ENCODE measurements at places on chromosomes 3 and 15.

- DNase-seq, result no peak
Measured at GRCh38 chr15:65927545-65927944, 58.3 kb downstream of the RAB11A start.

DNA sequence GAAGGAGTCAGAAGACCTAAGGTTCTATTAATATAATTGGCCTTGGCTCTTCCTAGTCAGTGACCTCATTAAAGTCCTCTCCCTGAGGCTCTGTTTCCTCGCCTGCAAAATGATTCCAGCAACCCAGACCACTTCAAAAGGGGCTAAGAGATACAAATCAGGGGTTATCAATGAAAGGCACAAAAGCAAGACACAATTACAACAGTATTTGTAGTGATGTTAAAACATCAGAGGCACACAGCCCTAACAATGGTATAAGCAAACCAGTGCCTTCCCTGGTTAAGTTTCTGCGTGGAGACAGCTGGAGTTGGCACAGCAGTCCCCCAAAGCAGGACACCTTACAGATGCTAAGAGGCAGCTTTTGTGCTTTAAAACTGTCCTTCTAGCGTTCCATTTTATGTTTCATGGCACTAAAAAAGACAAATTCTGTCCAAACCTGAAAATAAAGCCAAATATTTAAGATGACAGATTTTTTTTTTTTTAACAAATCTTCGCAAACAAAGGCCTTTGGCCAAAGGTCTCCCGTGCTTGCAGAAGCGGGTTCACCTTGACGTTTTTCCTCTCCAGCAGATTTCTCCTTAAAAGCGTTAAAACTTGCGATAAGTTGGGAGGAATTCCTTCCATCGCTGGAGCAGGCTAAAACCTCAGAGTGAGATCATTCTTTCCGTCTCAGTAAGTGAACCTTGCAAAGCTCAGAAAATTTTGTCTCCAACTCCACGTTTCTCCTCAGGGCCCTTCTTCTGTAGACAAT is 999 bp downstream of the ZNF280D start:
- no peak for DNase-seq

DNA sequence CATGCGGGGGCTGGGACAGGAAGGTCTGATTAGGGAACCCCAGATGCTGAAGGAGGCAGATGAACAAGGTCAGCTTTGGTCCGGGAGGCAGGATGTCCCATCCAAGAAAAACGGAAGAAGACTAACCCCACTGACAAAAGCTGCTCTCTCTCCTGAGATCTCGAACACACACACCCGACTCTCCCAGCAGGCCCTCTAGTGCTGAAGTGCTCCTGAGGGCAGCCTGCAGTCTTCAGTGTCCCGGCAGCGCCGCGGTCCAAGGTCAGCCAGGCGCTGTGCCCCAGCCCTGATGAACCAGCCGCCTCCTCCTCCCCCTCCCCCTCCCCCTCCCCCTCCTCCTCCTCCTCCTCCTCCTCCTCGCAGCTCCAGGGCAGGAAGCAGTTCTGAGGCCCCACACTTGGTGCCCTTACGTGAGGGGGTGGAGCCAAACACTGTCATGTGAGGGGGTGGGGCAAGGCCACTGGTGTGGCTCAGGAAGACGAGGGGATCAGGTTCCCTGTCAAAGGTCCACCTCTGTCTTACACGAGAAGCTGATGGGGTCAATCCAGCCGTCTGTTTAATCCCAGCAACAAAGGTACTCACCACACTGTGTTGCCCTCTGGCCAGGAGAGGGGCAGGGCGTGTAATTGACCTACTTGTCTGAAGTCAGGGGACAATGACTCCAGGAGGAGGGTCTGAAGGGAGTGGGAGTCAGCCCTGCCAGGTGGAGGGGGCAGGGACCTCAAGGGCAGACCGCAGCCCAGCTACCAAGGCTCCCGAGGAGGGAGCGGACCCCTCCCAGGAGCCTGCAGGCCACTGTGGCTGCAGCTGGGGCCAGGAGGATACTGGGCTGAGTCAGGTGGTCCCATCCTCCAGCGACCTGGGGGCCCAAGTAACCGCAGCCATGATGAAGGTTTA is 34.3 kb downstream of the PRR23E start:
- DNase-seq, result no peak

DNA sequence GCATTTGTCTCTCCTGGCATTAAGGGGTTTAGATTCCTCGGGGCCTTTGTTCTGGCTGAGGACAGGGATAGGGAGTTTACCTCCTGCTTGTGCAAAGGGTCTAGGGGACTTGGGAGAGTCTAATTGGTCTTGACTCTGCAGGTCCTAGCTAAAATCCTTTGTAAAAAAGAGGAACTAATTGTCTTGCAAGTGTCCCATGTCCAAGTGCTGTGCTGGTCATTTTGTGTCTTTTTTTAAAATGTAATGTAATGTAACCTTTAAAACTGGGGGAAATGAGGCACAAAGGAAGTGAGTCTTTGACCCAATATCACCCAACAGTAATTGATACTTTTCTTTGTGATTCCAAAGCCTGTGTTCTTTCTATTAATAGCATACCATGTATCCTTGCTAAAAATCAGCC is 14.9 kb upstream of the C3orf80 start:
- no peak for DNase-seq

DNA sequence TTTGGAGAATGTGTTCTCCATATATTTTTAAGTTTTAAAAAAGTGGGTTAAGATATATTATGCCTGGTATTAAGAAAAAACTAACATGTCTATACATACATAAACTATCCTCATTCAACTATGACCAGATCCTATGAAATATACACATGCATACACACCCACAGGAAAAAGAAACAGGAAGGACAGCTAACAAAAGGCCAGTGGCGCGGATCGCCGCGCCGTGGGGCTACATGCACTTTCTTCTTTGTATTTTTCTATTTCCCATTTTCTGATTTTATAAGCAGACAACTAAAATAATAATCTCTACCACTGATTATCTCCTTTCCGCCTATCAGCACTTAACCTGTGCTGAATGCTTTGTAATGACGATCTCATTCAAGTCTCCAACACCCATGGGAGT is 160.1 kb downstream of the OR4M2 start:
- DNase-seq, result no peak

- no peak for DNase-seq
Measured at GRCh38 chr3:18098960-18099587, 326.1 kb downstream of the SATB1 start.

GRCh38 chr15:66098022-66098363 is 155.6 kb downstream of the MEGF11 start:
- no peak for DNase-seq

DNA sequence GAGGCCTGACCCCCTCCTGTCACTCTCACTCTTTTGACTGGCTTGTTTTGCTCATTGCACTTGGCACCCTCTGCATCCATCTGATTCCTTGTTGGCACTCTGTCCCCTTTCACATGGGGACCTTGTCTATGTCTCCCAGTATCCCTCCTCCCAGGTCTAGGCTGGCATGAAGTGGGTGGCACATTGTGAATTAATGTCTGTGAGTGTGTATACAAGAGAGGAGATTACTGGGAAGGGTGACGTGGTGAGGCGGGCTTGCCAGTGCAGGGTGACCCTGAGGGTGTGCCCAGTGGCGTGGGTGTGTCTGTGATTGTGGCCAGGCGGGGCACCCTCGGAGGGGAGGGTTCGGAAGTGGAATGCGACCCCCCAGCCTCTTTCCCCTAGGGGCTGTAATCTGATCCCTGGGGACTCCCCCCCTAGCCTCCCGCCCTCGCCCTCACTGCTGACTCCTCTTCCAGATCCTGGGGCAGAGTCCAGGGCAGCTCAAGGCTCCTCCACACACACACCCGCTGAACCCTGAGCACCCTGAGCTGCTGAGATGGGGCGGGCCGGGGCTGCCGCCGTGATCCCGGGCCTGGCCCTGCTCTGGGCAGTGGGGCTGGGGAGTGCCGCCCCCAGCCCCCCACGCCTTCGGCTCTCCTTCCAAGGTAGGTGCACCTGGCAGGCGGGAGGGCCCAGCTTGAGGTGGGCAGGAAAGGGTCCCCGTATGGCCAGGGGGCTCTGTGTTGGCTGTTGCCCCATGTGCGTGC is at the start of gene SEMA3B:
Gene SEMA3B (plus strand): TSS at position 445 of the 749 bp plus-strand sequence. CDS start 94 bp downstream, at position 539.
- DNase-seq, result no peak

- DNase-seq, result peak; percentile 3
Measured at GRCh38 chr3:377158-377561, 180.6 kb downstream of the CHL1 start.

DNA sequence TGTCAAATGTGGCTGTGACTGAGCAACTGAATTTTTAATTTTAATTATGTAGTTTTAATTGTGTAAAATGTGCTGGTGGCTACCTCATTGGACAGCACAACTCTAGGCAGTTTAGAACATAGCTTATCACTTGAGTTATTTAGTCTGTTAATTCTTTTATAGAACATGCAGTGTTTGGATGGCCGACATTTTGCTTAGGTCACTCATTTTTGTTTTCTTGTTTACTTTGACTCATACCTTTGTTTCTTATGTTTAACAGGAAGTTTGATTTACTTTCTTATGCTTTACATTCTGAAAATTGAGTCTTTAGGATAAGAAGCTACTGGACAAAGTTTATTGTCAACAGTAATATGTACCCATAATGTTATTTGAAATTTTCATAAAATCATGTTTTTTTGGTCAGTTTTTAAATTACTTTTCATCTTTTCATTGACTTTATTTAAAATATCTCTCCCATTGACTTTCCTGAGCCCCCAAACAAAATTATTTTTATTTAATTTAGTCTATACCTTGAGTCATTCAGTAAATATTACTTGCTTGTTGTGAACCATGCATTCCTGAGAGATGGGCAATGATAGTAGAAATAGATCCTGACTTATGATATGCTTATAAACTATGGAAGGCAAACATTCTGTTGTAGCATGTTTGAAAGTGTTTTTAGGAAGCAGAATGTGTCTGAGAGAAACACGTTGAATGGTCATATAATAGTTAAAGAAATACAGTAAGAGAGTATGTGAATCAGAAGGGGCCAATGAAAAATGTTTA is 60.6 kb downstream of the TCF12 start:
- no peak for DNase-seq

GRCh38 chr3:156492801-156493261 is 62.1 kb downstream of the SSR3 start:
- DNase-seq, result no peak

DNA sequence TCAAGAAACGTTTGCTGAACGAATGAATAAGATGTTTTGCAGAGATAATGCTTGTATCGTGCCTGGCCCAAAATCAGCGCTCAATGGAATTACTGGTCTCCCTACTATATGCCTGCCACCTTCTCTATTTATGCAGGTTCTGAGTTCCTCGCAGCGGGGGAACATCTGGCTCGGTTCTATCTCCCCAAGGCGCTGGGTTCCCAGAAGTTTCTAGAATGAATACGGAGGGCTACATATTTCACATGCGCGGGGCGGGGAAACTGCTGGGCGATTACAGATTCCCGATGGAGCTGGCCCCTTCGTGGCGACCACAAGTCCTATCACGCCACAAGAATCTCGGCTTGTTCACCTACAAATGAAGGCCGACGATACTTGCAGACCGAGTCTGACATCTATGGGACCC is 411 bp upstream of the EIF2B5 start:
- DNase-seq, result no peak

GRCh38 chr3:136195258-136196063 is 674 bp downstream of the MSL2 start:
- peak; percentile 64 for DNase-seq

DNA sequence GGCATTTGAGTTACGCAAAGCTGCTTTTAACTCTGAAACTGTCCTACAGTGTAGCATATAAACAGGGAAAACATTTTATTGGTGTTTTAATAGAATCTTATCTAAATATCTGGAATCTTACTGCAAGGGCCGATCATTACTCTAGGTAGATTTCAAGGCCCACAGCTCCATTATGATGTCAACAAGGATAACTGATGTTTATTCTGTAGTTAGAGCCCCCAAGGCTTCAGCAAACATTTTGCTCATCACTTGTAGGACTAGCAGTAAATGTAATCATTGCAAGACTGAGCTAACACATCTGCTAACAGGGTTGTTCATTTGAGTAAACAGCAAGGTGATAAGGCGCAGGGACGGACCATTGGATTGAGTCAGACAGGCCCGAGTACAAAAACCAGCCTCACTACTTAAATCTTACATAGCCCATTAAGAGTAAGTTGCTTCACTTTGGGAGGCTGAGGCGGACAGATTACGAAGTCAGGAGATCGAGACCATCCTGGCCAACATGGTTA is 332.5 kb upstream of the TPRG1 start:
- DNase-seq, result no peak

GRCh38 chr3:146747928-146748327 is 142.8 kb upstream of the PLSCR5 start:
- peak; percentile 9 for DNase-seq

DNA sequence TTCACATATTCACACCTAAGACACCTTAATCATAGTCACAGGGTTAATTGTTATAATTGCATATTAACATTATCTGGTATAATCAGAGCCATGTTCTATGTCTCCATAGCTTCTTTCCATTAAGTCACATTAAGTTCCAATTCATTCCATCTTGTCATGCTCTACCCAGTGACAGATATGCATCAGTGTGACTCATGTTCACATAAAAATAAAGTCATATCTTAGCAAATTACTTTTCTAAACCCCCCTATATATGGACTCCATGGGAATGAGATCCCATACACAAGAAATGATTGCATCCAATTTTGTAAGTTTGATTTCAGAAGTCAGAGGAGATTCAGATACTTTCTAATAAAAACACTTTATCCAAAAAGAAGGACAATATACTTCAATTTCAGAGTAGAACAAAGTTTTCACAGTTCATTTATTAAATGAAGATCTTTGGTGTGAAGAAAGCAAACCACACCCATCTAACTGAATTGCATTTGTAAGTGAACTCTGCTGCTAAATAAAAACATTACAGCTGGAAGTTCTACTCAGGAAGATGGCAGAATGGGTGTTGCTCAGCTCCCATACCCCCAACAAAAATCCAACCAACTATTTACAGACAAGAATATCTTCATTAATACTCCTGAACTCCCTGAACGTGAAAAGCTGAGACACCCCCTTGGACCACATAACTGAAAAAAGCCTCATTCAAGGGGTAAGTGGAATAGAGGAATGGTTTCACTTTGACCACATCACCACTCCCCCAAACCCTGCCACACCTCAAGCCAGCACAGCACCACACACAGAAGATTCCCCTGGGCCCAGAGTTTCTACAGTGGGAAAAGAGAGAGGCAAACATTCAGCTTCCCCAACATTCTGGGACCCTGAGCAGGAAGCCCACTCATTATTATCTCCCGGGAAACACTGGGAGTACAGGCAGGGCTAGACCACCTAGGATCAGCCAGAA is 27.6 kb downstream of the THBS1 start:
- no peak for DNase-seq

GRCh38 chr15:95196176-95196915 is 965.0 kb downstream of the MCTP2 start:
- DNase-seq, result no peak

- DNase-seq, result no peak
Measured at GRCh38 chr3:43155464-43156121, 49.7 kb upstream of the POMGNT2 start.

- DNase-seq, result no peak
Measured at GRCh38 chr3:171615686-171616085, 155.5 kb upstream of the TNIK start.

- DNase-seq, result no peak
Measured at GRCh38 chr15:88814393-88814792, 11.2 kb downstream of the ACAN start.

GRCh38 chr3:17602126-17602525 is 140.3 kb downstream of the TBC1D5 start:
- no peak for DNase-seq

GRCh38 chr3:109899925-109900324 is 562.6 kb upstream of the DPPA4 start:
- no peak for DNase-seq

GRCh38 chr15:74780523-74781430 is 1.1 kb upstream of the CSK start:
- DNase-seq, result no peak

GRCh38 chr3:14242490-14243311 is 64.1 kb downstream of the LSM3 start:
- no peak for DNase-seq

- no peak for DNase-seq
Measured at GRCh38 chr3:125125821-125126245, 70.0 kb upstream of the HEG1 start.
